ENCODE measurements at places on chromosomes 2 and 18.
A peak's percentile ranks its signal among the peaks of the same experiment; 100 is the strongest.

GRCh38 chr2:24707143-24707542 lies 86.0 kb downstream of the PTRHD1 start:
- DNase-seq, result no peak

DNA sequence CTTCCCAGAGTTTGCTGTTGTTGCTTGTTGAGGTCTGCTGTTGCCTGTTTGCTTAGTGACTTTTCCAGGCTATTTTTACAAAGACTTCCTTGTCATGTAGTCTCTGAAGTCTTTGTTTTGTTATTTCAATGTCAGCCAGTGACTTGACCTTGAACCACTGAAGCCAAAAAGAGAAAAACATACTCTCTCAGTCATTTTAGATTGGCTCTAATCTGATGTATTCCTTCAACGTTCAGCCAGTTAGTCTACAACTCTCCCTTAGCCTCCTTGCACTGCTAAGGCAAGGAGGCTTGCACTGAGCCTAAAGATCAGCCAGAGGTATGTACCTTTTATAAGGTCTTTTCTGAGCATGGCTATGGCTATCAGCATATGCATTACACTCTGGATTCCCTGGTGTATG lies 27.9 kb downstream of the KIAA1328 start:
- no peak for DNase-seq

DNA sequence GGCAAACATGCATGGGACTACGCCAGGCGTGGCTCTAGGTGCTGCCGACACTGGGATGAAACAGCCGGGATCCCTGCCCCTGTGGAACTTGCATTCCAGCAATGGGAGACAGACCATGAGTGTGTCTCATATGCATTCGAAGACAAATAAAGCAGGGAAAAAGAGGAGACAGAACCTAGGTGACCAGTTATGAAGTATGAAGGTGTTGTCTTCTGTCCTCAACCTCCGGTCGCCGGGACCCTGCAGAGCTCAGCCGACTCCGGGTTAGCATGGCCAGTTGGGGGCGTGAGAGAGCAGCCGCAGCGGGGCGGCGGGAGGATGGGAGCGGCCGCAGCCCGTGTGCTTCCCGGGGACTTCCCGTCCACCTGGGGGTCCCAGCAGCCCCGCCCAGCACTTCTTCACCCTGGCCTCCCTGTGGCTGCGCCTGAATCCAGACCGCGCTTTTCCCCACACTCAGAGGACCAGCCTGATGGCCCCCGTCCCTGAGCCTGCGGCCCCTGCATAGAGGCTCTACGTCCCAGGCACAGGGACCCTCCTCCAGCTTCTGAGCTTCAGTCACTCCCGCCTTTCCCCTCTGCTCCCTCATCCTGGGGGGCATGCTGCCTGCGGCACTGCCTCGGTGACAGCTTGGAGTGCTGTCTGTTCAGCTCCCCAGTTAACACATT lies 11.4 kb downstream of the ID2 start:
- DNase-seq, result no peak

DNA sequence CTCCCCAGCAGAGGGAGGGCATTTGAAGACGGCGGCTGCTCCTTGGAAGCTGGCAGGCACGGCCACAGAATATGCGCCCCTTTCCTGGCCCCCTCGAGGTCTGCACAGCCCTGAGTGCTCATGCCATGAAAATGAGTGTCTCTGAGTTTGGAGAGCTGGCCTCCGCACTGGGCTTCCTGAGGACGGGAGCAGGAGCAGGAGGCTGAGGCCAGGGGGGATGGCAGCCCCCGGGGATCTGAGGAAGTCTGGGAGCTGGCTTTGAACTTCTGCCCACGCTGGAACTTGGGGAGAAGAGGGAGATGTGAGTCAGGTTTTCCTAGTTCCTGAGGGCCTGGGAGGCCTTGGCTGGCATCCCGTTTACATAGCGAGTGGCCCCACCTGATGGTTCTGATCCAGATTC lies 47.0 kb downstream of the RRM2 start:
- no peak for DNase-seq

DNA sequence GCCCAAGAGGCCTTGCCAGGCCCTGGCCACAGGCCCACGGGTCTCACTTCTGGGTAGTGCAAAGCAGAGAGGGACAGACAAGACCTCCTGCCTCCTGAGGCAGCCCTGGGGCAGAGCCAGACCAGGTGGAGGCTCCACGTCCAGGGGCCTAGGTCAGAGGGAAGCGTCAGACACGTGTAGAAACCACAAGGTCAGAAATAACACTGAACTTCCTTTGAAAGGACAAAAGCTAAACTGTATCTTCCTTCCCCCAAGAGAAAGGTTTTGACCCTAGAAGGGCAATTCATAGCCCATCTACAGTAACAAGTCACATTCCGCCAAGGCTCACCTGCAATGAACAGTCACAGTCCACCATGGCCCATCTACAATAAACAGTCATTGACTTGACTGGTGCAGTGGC lies 17.9 kb downstream of the SDC1 start:
- no peak for DNase-seq

- DNase-seq, result no peak
These were observed 122.1 kb downstream of the ACOXL start for GRCh38 chr2:110854355-110855081.

GRCh38 chr2:98731041-98731893 lies at the start of gene MGAT4A:
MGAT4A (minus strand) TSS chr2:98731132; CDS start chr2:98726332, 4,800 bp downstream.
- DNase-seq, result peak; percentile 80

- no peak for DNase-seq
These were observed 28.4 kb downstream of the DNAJC10 start for GRCh38 chr2:182744490-182744889.

GRCh38 chr2:72145289-72145657 lies 2.4 kb downstream of the CYP26B1 start:
- no peak for DNase-seq

GRCh38 chr2:6072276-6072675 lies 380.1 kb downstream of the SOX11 start:
- DNase-seq, result no peak

- no peak for DNase-seq
These were observed 125.0 kb downstream of the SPHKAP start for GRCh38 chr2:228056293-228057097.

GRCh38 chr2:71240794-71241193 lies 13.9 kb upstream of the PAIP2B start:
- DNase-seq, result no peak

- no peak for DNase-seq
These were observed 8.0 kb downstream of the TEX261 start for GRCh38 chr2:70986499-70987189.

- no peak for DNase-seq
These were observed 3.5 kb downstream of the SNTG2 start for GRCh38 chr2:953975-954686.

- no peak for DNase-seq
These were observed 18.8 kb upstream of the TMX3 start for GRCh38 chr18:68733707-68734106.

DNA sequence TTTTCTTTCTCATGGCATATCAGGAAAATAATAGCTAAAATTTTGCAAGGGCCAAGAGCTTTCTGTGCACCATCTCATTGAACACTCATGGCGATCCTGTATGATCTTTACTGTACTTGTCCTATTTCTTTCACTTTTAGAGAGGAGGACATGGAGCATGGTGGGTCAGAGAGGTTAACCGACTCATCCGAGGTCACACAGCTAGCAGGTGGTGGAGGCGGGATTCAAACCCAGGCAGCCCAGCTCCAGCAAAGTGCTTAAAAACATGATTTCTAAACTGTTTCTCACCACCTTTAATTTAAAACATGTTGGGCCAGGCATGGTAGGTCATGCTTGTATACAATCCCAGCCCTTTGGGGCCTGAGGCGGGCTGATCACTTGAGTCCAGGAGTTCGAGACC lies 6.4 kb downstream of the NGEF start:
- DNase-seq, result no peak

DNA sequence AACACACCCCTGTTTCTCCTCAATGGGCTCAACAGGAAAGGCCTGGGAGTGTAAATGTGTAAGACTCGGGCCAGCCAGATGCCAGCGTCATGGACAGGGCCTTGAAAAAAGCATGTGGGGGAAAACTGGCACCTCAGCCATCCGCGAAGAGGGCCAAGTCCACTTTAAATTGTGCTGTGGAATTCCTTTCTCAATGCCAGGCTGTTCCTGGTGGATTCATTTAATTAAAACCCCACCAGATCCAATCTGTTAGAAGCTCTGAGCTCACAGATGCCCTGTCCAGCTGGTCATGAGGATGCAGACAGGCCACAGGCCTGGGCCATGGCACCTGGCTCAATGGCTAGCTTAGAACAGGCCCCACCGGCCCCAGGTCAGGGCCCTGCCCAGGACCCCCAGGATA lies 24.8 kb downstream of the KCNK3 start:
- DNase-seq, result no peak

DNA sequence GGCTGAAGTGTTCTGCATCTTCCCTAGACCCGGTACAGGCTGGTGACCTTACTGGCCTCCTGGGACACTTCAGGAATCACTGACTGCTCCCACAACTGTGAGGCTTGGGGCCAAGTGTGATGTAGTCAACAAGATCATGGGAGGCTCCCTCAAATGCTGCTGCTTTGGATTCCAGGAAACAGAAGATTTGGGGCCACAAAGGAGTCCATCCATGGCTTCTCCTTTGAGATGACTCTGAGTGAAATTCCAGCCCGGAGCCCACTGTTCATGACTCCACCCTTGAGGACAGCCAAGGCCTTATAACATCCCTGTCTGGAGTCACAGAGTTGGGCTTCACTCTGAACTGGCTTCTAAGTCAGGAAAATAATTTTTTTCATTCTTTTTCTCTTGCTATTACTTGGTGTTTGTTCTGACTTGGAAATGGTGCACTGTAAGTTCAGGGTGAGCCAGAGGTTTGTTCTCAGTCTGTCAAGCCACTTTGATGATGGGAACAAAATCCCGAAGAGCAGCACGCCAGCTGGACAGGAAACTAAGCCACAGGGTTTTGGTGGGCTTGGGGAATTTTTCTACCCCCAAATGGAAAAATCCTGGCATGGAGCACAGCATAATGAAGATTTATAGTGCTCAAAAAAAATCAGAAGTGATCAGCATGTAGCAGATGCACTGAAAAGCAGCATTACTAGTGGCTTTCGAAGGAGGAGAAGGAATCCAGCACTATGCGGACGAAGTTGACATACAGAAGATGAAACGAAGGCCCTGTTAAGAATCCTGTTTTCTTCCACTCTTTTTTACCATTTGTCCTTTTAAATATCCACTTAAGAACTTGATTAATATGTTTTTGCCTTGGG lies 98.1 kb upstream of the ZFP36L2 start:
- no peak for DNase-seq

DNA sequence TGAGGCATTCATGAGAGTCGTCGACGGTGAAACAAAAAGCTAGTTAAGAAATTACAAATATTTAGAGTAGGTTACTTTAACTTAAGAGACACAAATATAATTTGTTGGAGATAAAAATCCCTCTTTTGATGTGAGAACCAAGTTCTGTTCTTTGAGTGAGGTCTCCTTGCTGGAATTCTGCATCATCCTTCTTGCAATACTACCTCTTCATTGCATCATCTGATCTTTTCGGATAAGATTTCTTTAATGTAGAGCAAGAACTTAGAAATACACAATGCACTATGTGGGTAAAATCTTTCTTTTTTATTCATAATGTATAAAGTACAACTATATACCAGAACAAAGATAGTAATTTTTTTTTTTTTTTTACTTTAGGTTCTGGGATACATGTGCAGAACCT lies 118.4 kb downstream of the ARL4C start:
- DNase-seq, result no peak
